T-helper 2 cell treated with Interferon-gamma antibody and Interleukin-4, amounts not matched to agents 100 ng/mL and 5 ng/mL, for 36 hours (primary cell): ENCODE measurements at places on chromosomes 1 and 21. TPM values are rescaled to one million over a fixed set of nuclear protein-coding genes. Genes with fewer than 3 reads are reported as not detected.

Gene HSPA6
- total RNA-seq = 3.7 and 4.0 TPM in 2 replicates

Gene CFAP141
- total RNA-seq = 0.50 TPM in 1 of 2 replicates, not detected in the other

Gene KRTAP19-3
- total RNA-seq = not detected in 2 replicates

Gene FOXJ3
- total RNA-seq = 47.8 and 51.7 TPM in 2 replicates

Gene SELENBP1
- not detected in 2 replicates for total RNA-seq

Gene LRRC39
- 0.39 and 0.64 TPM in 2 replicates for total RNA-seq

Gene LORICRIN
- total RNA-seq = not detected in 2 replicates
